ENCODE measurements at places on chromosomes 6 and 20. TPM values are rescaled to one million over a fixed set of nuclear protein-coding genes. Genes with fewer than 3 reads are reported as not detected.

DNA sequence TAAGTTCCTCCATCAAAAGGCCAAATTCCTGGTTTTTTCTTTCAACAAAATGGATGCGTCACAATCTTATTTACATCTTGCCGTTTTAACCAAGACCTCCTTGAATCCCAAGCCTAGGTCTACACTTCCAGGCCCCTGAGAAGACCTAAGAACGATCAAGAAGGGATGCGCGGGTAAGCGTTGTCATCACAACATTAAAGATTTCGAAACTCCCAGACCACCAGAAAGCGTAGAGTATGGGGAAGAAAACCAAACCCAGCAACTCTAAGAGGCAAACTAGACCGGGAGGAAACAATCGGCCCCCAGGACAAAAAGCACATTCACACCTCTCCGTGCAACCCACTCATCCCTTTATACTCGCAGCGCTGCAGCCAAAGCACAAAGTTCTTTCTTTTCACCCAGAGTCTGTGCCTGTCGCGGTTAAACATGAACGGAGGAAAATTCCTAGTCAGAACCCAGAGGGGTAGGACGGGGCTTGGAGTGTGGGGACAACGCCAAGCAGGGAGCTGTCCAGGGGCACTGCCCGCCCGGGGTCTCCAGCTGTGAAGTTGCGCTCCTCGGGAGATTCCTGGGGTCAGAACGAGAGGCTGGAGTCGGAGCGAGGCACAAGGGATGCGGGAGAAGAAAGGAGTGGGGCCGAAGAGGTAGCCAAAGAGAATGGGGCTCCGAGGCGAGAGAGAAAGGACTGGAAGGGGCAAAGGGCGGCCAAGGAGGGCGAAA lies 725 bp downstream of the OSER1 start:
- H3K27ac ChIP-seq, result peak overlapping the region; percentile 92
- peak overlapping the region; percentile 77 for H3K4me3 ChIP-seq
- no peak for DNase-seq

DNA sequence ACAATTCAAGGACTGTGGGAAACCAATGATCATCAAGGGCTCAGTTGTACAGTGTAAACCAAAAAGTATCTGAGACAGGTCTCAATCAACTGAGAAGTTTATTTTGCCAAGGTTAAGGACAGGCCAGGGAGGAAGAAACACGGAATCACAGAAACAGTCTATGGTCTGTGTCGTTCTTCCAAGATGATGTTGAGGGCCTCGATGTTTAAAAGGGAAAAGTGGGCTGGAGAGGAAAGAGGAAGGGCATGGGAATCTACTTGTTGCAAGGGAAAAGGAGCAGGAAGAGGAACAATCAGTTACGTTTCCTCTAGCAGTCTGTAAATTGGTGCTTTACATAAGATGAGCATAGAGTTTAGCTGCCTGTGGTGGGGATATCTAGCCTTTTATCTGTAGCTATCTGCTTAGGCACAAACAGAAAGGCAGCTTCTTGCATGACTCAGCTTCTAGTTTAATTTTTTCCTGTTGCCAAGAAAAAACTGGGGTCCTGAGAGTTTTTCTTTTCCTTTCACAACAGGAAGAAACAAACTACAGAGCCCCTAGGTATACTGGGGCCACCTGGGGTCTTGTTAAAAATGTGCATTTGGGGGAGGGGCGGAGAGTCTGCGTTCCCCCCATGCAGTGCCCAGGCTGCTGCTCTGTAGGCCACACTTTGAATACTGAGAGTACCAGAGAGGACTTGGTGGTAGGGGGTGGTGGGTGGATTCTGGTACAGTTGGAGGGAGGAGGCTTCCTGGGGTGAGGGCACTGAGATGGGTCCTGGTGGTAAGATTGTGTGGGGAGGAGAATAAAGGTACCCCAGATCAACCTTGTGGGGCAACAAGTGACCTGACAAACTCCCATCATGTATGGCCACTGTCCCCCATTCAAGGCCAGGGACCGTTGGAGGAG lies 35.3 kb upstream of the EZR start:
- H3K36me3 ChIP-seq, result no peaks in the 10 kb centered on the region
- H3K27me3 ChIP-seq, result no peaks in the 10 kb centered on the region
- no peak for DNase-seq
- peak overlapping the region; percentile 77 for H3K27ac ChIP-seq

GRCh38 chr6:122790423-122791309 lies 1.6 kb downstream of the SMPDL3A start:
- peaks cover 20% of the 10 kb centered on the region for H3K4me1 ChIP-seq
- H3K27ac ChIP-seq, result peak overlapping the region; percentile 92

GRCh38 chr6:157534134-157534871 lies 153.3 kb downstream of the ZDHHC14 start:
- peaks cover 26% of the 10 kb centered on the region for H3K4me1 ChIP-seq
- H3K27me3 ChIP-seq, result no peaks in the 10 kb centered on the region
- DNase-seq, result no peak
- no peaks in the 10 kb centered on the region for H3K36me3 ChIP-seq
- no peak overlapping the region for H3K27ac ChIP-seq

DNA sequence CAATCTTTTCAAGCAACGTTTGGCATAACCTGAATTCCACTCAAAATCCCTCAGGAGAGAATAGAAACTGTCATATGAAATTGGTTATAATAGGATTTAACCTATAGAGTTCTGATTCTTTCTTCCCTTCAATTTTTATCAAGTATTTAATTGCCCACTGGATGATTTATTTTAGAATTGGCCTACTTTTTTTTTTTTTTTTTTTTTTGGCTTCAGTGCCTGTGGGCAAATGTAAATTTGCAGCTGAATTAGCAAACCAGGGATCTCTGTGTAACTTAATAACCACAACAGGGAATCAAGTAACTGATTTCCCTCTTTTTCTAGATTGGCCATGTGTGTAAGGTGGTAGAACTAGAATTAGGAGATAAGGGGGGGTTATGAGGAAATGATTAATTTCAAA lies 157.0 kb downstream of the SOX4 start:
- H3K4me1 ChIP-seq, result peaks cover 14% of the 10 kb centered on the region
- no peaks in the 10 kb centered on the region for H3K27me3 ChIP-seq
- no peak overlapping the region for H3K27ac ChIP-seq
- no peak for DNase-seq
- H3K4me3 ChIP-seq, result no peak overlapping the region

GRCh38 chr6:11210386-11211138 lies 21.9 kb downstream of the NEDD9 start:
- H3K4me3 ChIP-seq, result no peak overlapping the region
- H3K27ac ChIP-seq, result peak overlapping the region; percentile 68
- H3K27me3 ChIP-seq, result no peaks in the 10 kb centered on the region
- DNase-seq, result no peak
- peaks cover 99% of the 10 kb centered on the region for H3K4me1 ChIP-seq

SYNCRIP gene
- 88.3 TPM for total RNA-seq

HUS1B gene
- 1.0 TPM for total RNA-seq

DNA sequence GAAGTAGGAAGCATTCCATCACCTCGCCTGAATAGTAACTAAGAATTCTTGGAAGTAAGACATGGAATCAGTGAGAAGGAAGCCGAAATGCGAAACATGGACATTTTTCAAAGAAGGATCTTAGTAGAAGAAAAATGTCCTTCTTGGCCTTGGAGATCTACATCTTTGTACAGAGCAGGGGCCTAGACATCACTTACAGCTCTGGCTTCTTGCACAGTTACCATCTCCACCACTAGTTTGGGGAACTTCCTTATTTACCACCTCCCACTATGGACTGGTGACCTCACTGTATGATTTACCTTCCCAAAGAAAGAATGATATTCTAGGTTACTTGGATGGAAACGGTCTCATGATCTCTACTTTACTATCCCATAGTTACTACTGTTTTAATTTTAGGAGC lies 15.7 kb downstream of the CASS4 start:
- no peak overlapping the region for H3K27ac ChIP-seq
- no peaks in the 10 kb centered on the region for H3K36me3 ChIP-seq
- DNase-seq, result no peak
- peaks cover 43% of the 10 kb centered on the region for H3K4me1 ChIP-seq
- H3K27me3 ChIP-seq, result no peaks in the 10 kb centered on the region

- DNase-seq, result no peak
- no peaks in the 10 kb centered on the region for H3K27me3 ChIP-seq
- no peaks in the 10 kb centered on the region for H3K36me3 ChIP-seq
- H3K27ac ChIP-seq, result no peak overlapping the region
These were observed 479.7 kb upstream of the MARCKS start for GRCh38 chr6:113377362-113377942.

GRCh38 chr6:101578306-101578705 lies 184.8 kb downstream of the GRIK2 start:
- DNase-seq, result no peak
- H3K27me3 ChIP-seq, result no peaks in the 10 kb centered on the region
- H3K36me3 ChIP-seq, result no peaks in the 10 kb centered on the region
- H3K27ac ChIP-seq, result no peak overlapping the region
- H3K4me3 ChIP-seq, result no peak overlapping the region

GLP1R gene
- total RNA-seq, result not detected

GRCh38 chr6:15036690-15037245 lies 209.1 kb upstream of the JARID2 start:
- no peak overlapping the region for H3K27ac ChIP-seq
- no peaks in the 10 kb centered on the region for H3K36me3 ChIP-seq
- no peaks in the 10 kb centered on the region for H3K27me3 ChIP-seq
- H3K4me3 ChIP-seq, result no peak overlapping the region
- no peaks in the 10 kb centered on the region for H3K4me1 ChIP-seq

PROKR2 gene
- not detected for total RNA-seq

CCN6 gene
- not detected for total RNA-seq

- H3K4me1 ChIP-seq, result no peaks in the 10 kb centered on the region
- DNase-seq, result no peak
These were observed 83.5 kb downstream of the NCOA3 start for GRCh38 chr20:47585087-47585747.

- no peak overlapping the region for H3K27ac ChIP-seq
- no peaks in the 10 kb centered on the region for H3K4me1 ChIP-seq
- H3K4me3 ChIP-seq, result no peak overlapping the region
- H3K27me3 ChIP-seq, result no peaks in the 10 kb centered on the region
These were observed 170.1 kb downstream of the LRFN2 start for GRCh38 chr6:40417031-40417430.

GRCh38 chr6:150915880-150916265 lies 50.4 kb downstream of the MTHFD1L start:
- H3K27ac ChIP-seq, result no peak overlapping the region
- H3K36me3 ChIP-seq, result peaks cover 19% of the 10 kb centered on the region
- no peaks in the 10 kb centered on the region for H3K27me3 ChIP-seq
- no peaks in the 10 kb centered on the region for H3K4me1 ChIP-seq

DNA sequence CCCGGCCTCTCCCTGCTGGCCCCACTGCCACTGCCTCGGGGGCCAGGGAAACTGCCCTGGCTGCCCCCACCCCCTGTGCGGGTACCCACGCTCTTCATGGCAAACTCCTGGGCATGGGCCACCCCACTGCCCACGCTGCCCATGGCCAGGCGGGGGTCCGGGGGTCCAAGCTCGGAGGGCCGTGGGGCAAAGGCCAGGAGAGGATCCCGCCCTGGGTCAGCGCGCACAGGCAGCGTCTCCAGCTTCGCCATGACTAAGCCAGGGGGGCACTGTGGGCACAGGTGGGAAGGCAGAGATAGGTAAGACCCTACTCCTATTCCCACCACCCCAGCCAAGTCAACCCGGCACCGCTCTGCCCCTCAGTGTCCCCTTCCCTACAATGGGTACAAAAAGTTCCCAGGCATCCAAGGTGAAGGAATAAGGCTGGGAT lies 6.4 kb downstream of the LZTS3 start:
- H3K4me3 ChIP-seq, result no peak overlapping the region
- H3K27me3 ChIP-seq, result no peaks in the 10 kb centered on the region
- no peaks in the 10 kb centered on the region for H3K36me3 ChIP-seq

- no peak for DNase-seq
- no peaks in the 10 kb centered on the region for H3K36me3 ChIP-seq
- peak overlapping the region; percentile 50 for H3K4me3 ChIP-seq
- peak overlapping the region; percentile 72 for H3K27ac ChIP-seq
These were observed 469 bp downstream of the TFAP2C start for GRCh38 chr20:56629464-56630085.

PTK6 gene
- total RNA-seq, result 4.9 TPM

DNA sequence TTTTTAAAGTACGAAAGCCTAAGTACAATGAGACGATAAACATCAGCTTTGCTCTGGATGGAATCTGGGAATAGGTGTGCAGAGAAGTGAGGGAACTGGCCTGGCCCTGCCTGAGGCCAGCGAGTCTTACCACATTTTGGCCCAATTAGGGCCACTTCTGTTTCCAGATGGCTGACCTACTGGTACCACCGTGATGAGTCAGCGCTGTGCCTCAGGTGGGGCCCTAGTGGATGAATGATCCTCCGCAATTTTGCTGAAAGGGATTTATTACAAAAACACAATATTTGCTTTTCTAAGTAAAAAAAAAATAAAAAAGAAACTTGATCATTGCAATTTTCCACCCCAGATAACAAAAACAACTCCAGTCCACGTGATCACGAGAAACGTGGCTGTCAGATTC lies 22.5 kb downstream of the INSM1 start:
- no peak overlapping the region for H3K4me3 ChIP-seq
- no peak for DNase-seq
- H3K4me1 ChIP-seq, result no peaks in the 10 kb centered on the region
- H3K27ac ChIP-seq, result no peak overlapping the region

DNA sequence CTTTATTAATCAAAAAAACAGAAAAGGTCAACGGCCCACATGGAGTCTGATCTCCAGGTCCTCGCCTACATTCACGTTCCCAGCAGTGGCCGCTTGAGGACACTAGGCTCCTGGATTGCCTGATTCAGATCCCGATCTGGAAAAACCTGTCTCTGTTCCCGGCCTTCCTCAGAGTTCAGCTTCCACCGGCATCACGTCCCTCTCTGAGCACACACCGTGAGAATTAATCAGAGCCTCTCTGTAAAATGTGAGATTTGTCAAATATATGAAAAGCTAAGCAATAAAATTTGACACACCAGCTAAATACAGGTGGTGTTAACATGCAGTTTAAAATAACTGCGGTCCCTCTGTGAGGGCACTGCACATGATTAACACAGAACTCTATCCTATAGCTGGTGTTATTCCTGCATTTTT lies 122.8 kb upstream of the COL21A1 start:
- DNase-seq, result no peak
- peak overlapping the region; percentile 66 for H3K27ac ChIP-seq

FHL5 gene
- total RNA-seq, result 40.1 TPM

- no peak for DNase-seq
- H3K4me1 ChIP-seq, result no peaks in the 10 kb centered on the region
- no peaks in the 10 kb centered on the region for H3K36me3 ChIP-seq
- no peak within 1 kb of the TSS for H3K4me3 ChIP-seq
These were observed at the start of gene DEFB123 for GRCh38 chr20:31440012-31440659. Gene DEFB123, plus strand, starts transcription at chr20:31440632. Its CDS starts 67 bp downstream, at chr20:31440699.
